ENCODE measurements at places on chromosomes 7 and 10.

GRCh38 chr10:30747633-30748032, 118.1 kb upstream of the LYZL2 start:
- no peak for DNase-seq

- DNase-seq = no peak
Measured at GRCh38 chr10:3756360-3756740, 28.7 kb downstream of the KLF6 start.

GRCh38 chr7:26618898-26619297, 245.5 kb downstream of the SKAP2 start:
- DNase-seq = no peak

DNA sequence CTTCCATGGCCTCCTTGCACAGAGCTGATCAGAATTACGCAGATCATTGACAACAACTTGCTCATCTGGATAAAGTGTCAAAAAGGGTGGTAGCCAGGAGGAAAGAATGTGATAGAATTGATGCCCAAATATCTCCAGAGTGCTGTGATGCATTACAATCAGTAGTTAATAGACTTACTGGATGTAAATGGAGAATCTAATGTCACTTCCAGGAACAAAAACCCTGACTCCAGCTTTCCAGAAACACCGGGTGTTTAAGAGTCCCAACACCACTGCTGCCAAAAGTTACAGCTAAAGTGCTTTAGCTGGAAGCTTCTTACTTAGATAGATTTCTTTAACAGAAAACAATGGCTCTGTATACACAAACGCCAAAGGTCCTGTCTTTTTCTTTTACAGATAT, 25.7 kb upstream of the OSBPL3 start:
- DNase-seq = no peak

- no peak for DNase-seq
Measured at GRCh38 chr7:148580446-148580845, 10.1 kb upstream of the C7orf33 start.

GRCh38 chr7:39415091-39415787, 151.0 kb upstream of the YAE1 start:
- DNase-seq = no peak

- no peak for DNase-seq
Measured at GRCh38 chr10:73648975-73649829, 6.6 kb downstream of the SYNPO2L start.

GRCh38 chr7:139476139-139476538, 7.3 kb downstream of the KLRG2 start:
- no peak for DNase-seq

DNA sequence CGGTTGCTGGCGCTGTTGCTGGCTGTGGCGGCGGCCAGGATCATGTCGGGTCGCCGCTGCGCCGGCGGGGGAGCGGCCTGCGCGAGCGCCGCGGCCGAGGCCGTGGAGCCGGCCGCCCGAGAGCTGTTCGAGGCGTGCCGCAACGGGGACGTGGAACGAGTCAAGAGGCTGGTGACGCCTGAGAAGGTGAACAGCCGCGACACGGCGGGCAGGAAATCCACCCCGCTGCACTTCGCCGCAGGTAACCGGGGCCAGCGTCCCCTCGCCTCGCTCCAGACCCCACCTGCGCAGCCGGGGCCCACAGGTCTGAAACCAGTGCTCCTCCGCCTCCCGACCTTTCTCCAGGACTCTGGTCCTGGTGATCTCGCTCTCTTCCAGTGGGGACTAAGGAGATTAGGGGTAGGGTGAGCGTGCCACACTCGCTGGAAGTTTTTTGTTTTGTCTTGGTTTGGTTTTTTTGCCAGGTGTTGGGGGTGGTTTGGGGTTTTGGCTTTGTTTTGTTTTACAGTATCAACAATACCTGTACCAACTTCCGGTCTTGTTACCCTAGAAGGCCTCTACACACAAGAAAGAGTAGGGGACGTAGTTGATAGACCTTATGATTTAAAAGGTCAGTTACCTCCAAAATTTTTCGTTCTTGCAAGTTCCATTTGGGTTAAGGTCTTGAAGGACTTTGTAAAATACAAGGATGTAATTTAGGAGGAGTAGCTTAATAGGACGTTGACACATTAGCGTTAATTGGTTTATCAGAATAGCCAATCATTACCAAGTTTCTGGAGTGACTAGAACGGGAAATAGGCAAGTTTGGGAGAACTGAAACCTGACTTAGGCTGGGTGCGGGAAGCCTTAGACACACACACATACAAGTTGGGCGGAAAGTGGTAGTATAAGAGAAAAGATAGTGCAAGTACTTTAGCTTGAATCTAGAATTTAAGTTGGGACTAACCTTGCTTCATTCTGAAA, 704 bp downstream of the TNKS2 start:
- no peak for DNase-seq

DNA sequence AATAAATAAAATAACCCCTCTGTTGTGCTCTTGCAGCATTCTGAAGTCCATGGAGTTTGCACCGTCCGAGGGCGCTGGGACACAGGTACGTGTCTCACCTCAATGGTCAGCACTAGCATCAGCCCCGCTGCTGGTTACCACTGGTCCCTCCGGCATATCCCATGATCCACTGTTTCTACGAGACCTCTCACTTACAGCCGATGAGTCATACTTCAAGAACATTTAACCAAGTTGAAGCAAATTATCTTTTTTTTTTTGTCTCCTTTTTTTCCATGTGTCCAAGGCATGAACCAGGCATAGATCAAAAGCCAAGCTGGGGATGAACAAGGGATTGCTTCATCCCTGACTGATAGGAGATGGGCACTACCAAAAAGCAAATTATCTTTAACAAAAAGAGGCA, 92.9 kb upstream of the SH2B2 start:
- DNase-seq = no peak
